Cardiac muscle cell (in vitro differentiated cells and primary cell): ENCODE measurements at places on chromosomes 11 and 22. TPM values are rescaled to one million over a fixed set of nuclear protein-coding genes. Genes with fewer than 3 reads are reported as not detected.

Gene SLC25A45
- total RNA-seq = 3.0 and 4.8 TPM in 2 replicates

- no peaks in the 10 kb centered on the region for H3K36me3 ChIP-seq
- H3K4me1 ChIP-seq = peaks cover 11% of the 10 kb centered on the region
- peaks cover 4% of the 10 kb centered on the region for H3K27me3 ChIP-seq
- DNase-seq = no peak
- H3K4me3 ChIP-seq = no peak overlapping the region
- no peak overlapping the region for H3K27ac ChIP-seq
Observed at GRCh38 chr11:64027651-64028397, 7.9 kb upstream of the FLRT1 start.

DNA sequence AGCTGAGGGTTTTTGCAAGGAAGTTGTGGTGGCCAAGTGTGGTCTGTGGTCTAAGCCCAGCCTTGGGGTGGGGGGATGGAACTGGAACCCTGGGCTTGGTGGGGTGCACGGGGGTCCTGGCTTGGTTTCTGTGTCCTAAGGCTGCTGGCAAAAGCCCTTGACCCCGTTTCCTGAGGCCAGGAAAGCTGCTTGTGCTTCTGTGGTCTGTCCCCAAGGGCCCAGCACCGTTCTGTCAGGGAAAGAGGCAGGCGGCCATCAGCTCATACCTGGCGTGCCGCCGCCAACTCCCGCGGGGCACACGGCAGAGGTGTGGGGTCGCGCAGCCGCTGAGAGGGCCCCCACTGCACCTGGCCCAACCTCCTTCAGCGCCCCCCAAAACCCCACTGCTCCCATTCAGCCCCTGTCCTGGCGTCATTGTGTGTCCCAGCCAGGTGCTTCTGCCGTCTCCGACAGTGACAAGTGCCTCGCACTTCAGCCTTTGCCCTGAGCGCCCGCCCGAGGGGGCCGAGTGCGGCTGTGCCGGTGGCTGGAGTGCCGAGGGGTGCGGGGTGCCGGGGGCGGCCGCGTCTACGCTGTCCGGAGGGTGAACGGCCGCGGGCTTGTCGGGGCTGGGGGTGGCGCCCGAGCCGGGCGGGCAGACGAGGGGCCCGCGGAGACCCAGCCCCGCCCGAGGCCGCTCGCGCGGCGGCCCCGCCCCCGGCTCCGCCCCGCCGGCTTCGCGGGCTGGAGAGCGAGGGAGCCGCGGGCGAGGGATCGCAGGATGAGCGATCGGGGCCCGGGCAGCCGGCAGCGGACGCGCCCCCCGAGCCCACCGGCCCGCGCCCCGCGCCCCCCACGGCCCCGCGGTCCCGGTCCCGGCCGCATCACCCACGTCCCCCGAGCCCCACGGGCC is at the start of gene CNIH2:
Gene CNIH2, plus strand, starts transcription at position 705 of the 892 bp plus-strand sequence. CDS start 282 bp downstream, outside the sequence.
- DNase-seq = peak; percentile 67
- H3K4me3 ChIP-seq = peak within 1 kb of the TSS; percentile 41
- no peaks in the 10 kb centered on the region for H3K4me1 ChIP-seq
- peaks cover 24% of the 10 kb centered on the region for H3K36me3 ChIP-seq

GRCh38 chr22:27588268-27588667 is 213.3 kb downstream of the MN1 start:
- H3K27me3 ChIP-seq = no peaks in the 10 kb centered on the region
- H3K4me3 ChIP-seq = no peak overlapping the region
- DNase-seq = no peak

DNA sequence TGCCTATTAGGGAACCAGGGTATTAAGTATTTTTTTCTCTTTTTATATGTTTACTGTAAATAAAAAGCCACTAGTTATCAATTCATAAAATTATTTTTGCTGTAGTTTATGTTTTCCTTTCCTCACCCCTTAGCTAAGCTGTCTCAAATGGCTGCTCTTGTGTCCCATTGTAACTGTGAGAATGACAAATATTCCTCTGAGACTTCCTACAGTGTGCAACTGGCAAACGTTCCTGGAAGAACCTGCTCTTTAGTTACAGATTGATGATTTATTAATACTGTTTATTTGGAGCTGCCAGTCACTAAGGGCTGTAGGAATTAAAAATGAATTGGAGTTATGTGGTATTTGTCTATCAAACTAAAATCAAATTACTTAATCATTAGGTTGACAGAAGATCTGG is 675.4 kb upstream of the ARHGAP42 start:
- no peak overlapping the region for H3K27ac ChIP-seq
- no peaks in the 10 kb centered on the region for H3K27me3 ChIP-seq
- H3K4me3 ChIP-seq = no peak overlapping the region
- no peaks in the 10 kb centered on the region for H3K36me3 ChIP-seq
- no peaks in the 10 kb centered on the region for H3K4me1 ChIP-seq
- DNase-seq = no peak

GRCh38 chr11:56497010-56497409 is 5.8 kb upstream of the OR5M8 start:
- no peaks in the 10 kb centered on the region for H3K36me3 ChIP-seq
- H3K27me3 ChIP-seq = no peaks in the 10 kb centered on the region
- H3K4me3 ChIP-seq = no peak overlapping the region

DNA sequence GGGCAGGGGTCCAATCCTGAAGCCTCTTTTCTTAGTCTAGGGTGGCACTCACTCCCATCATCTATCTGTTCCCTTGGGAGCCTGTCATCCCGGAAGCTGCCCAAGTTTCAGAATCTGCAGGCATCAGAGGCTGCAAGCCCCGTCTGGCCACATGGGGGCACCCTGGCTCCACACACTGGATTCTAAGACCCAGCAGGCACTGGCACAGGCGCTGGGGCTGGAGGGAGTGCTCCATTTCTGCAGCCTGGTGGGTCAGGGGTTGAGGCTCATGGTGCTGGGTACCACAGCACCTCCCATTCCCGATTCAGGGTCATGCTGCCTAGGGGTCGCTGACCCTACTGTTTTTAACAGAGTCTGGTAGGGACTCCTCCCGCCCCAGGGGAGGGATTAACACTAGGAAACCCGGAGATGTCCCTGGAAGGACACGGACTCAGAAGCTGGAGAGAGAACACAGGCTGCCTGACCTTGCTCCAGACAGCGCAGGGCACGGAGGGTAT is 243.9 kb upstream of the SYN3 start:
- H3K4me1 ChIP-seq = peaks cover 6% of the 10 kb centered on the region
- H3K27me3 ChIP-seq = no peaks in the 10 kb centered on the region
- H3K4me3 ChIP-seq = no peak overlapping the region

Gene CNGA4
- 0.32 and 0.83 TPM in 2 replicates for total RNA-seq

GRCh38 chr11:67264260-67264659 is 2.0 kb upstream of the GRK2 start:
- DNase-seq = no peak
- H3K27me3 ChIP-seq = no peaks in the 10 kb centered on the region
- H3K27ac ChIP-seq = no peak overlapping the region
- H3K36me3 ChIP-seq = no peaks in the 10 kb centered on the region
- H3K4me1 ChIP-seq = peaks cover 5% of the 10 kb centered on the region

DNA sequence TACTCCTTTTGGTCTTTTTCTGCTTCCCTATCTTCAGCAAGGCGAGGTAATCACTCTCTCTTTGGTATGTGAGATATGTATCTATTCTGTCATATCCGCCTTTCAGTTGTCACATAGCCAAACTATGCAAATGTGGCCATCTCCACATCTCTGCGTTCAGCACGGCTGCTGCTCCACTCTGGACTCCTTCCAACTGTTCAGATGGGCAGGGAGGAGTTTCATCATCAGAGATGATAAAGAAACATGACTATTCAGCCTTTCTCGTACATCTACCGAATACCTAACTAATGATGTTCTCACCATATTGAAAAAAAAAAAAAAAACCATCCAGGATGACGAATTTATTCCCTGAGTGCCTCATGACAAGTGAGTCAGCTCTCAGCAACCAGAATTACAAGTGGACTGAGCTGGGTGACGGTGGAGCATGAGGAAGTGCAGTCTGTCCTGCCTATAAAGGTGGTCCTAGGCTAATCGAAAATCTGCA is 899.6 kb downstream of the OPCML start:
- no peaks in the 10 kb centered on the region for H3K36me3 ChIP-seq
- H3K4me1 ChIP-seq = no peaks in the 10 kb centered on the region
- no peak overlapping the region for H3K27ac ChIP-seq
- DNase-seq = peak; percentile 94
- H3K27me3 ChIP-seq = no peaks in the 10 kb centered on the region
- H3K4me3 ChIP-seq = no peak overlapping the region

DNA sequence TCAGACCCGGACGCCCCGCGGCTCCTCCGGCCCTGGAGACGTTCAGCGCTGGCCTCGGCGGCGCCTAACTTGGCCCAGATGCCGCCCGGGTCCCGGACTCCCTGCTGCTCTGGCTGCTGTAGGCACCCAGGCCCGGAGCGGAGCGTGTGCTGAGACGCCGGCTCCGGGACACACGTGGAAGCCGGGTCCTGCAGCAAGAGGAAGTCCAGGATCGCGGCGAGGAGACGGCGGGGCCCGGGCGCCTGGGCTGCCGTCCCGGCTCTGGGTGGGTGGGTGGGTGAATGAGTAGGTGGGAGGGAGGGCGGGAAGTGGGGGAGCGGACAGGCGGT is 223 bp downstream of the WT1 start:
- peak; percentile 75 for DNase-seq
- no peaks in the 10 kb centered on the region for H3K36me3 ChIP-seq
- no peak overlapping the region for H3K27ac ChIP-seq
- peak overlapping the region; percentile 22 for H3K4me3 ChIP-seq
- H3K4me1 ChIP-seq = peaks cover 4% of the 10 kb centered on the region

Gene CD3D
- not detected in 2 replicates for total RNA-seq

DNA sequence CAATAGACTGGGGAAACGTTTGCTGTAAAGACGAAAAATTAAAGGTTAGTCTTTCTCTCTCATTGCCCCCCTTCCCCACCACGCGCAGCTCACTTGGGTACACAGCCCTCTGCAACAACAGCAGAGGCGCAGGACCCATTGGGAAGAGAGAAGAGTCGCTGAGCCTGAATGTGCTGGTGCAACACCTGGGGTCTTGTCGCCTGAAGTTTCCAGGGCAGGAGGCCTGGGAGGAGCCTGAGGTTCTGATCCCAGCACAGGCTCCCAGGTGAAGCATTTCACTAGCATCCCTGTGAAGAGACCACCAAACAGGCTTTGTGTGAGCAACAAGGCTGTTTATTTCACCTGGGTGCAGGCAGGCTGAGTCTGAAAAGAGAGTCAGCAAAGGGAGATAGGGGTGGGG is 116.2 kb upstream of the NTM start:
- no peak overlapping the region for H3K4me3 ChIP-seq
- DNase-seq = no peak
- H3K27me3 ChIP-seq = no peaks in the 10 kb centered on the region
- no peak overlapping the region for H3K27ac ChIP-seq
- no peaks in the 10 kb centered on the region for H3K36me3 ChIP-seq

GRCh38 chr11:355581-356458 is 13.5 kb upstream of the B4GALNT4 start:
- H3K36me3 ChIP-seq = no peaks in the 10 kb centered on the region
- peak overlapping the region; percentile 99 for H3K27ac ChIP-seq
- peak overlapping the region; percentile 39 for H3K4me3 ChIP-seq
- no peaks in the 10 kb centered on the region for H3K27me3 ChIP-seq
- DNase-seq = peak; percentile 100
- H3K4me1 ChIP-seq = peaks cover 6% of the 10 kb centered on the region

DNA sequence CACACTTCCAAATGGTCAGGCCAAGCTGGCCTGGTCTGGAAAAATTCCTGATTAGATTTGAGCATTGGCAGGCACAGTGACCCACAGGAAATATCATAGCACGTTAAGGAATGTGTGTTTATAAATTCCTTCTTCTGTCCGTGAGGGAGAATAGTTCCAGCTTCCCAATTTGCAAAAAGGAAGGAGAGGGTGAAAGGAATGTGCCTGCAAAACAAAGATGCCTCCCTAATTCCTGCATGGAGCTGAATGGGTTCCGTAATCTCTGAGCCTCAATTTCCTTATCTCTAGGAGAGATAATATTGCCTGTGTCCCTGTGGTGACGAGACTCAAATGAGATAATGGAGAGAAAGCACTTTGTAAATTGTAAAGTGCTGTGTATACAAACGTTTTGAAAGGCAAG is 105.1 kb downstream of the FEZ1 start:
- peak overlapping the region; percentile 3 for H3K27ac ChIP-seq
- H3K4me3 ChIP-seq = no peak overlapping the region
- peaks cover 9% of the 10 kb centered on the region for H3K27me3 ChIP-seq
- H3K36me3 ChIP-seq = no peaks in the 10 kb centered on the region
- DNase-seq = peak; percentile 23

DNA sequence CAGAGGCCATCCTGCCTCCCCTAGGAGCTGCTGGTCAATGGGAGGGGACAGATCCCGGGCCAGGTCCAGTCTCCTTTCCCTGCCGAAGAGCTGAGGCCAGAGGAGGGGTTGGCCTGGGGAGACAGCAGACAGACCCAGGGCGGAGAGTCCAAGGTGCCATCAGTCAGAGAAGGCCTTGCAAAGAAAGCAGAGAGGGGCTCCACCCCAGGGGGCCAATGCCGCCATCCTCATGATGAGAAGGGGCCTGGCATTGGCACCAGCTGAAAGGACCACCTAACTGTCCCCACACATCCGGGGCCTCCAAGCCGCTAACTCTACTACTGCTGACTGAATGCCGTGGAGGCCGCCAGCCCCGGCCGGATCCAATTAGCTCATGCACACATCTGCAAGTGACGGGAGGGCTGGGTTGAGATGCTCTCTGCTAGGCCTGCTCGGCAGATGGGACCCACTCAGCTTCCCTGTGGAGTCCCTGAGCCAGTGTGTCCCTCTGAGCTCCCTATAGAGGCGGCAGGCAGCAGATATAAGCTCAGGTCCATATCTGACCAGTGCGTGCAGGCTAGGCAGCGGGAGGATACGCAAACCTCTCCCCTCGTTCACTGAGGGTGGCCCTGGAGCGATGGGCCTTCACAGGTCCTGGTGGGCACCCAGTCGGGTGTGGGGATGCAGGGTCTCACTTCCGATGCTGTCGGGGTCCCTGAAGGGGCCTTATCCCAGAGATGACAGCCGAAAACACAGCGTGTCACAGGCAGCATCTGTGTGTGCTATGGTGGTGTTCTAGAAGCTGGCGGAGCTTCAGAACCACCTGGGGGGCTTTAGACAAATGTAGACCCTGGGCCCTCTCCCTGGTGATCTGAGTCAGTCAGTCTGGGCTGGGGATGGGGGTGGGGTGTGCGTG is 183.9 kb downstream of the CTTN start:
- no peak overlapping the region for H3K27ac ChIP-seq
- no peak overlapping the region for H3K4me3 ChIP-seq
- no peaks in the 10 kb centered on the region for H3K27me3 ChIP-seq
- H3K4me1 ChIP-seq = no peaks in the 10 kb centered on the region
- DNase-seq = no peak

DNA sequence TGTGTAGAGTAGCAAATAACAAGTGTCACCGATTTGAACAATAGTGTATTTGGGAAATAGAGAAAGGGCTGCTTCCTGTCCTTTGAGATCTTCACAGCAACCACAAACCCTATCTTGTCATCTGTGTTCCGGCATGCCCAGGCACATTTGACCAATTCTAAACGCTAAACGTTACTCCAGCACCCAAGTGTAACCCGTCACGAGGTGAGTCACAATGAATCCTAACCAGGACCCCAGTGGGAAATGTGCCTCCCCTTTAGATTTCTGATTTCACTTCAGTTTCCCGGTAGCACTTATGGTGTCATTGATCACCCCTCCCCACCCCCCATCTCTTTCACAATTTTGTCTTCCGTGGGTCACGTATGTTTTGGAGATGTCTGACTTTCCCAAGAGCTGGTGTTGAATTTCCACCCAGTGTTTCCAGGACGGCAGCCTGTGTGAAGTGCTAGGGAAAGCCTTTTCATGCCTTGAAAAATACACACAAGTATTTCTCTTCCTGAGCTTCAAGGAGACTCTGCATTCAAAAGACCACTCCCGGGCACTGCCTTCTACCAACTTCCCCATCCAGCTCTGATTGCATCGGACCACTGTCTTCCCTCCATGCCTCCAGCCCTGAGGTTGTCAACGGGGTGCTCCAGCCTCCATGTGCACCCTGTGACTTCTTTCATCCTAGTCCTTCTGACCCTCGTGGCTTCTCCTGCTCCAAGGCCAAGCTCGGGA is 10.5 kb upstream of the C11orf24 start:
- no peak overlapping the region for H3K27ac ChIP-seq
- H3K4me1 ChIP-seq = no peaks in the 10 kb centered on the region
- no peaks in the 10 kb centered on the region for H3K36me3 ChIP-seq
